KBM-7 (cell line): ENCODE measurements at places on chromosomes 1 and 21.

DNA sequence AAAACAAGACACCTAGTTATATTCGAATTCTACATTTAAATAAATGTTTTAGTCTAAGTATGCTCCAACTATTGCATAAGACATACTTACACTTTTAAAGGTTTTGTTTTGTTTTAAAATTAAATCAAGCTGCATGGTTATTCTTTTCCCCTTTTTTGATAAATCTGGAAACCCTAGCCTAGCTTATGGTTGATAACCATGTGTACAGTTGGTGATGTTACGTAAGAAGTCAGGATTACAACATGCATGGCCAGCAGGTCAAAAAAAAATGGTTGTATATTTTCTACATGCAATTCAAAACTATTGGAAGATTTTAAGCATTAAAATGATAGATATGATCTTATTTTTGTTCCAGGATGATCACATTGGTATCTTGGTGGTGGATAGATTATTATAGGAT, 1600.6 kb downstream of the PLA2G4A start:
- no peak for DNase-seq

- no peak for DNase-seq
Measured at GRCh38 chr1:78104322-78104721, 58.6 kb downstream of the GIPC2 start.

DNA sequence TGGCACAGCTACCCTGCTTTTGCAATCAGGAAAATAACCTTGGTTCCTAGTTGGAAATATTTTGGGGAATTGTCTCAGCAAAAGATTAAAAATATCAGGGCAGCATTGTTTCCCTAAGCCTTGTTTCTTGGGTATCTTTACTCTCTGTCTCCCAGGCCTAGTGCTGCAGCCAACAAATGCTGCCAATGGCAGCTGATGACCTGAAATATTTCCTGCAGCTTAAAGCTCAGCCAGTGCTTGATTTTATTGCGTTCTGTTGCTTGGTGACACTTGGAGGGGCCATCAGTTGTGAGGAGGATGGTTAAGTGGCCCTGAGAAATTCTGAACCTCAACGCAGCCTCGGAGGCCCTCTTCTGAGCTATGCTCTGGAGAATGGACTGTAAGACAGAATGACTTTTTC, 59.4 kb upstream of the B3GALT5 start:
- DNase-seq = no peak

- no peak for DNase-seq
Measured at GRCh38 chr1:79215311-79215710, 208.8 kb upstream of the ADGRL4 start.

GRCh38 chr1:100936194-100936967, 40.5 kb downstream of the SLC30A7 start:
- no peak for DNase-seq

DNA sequence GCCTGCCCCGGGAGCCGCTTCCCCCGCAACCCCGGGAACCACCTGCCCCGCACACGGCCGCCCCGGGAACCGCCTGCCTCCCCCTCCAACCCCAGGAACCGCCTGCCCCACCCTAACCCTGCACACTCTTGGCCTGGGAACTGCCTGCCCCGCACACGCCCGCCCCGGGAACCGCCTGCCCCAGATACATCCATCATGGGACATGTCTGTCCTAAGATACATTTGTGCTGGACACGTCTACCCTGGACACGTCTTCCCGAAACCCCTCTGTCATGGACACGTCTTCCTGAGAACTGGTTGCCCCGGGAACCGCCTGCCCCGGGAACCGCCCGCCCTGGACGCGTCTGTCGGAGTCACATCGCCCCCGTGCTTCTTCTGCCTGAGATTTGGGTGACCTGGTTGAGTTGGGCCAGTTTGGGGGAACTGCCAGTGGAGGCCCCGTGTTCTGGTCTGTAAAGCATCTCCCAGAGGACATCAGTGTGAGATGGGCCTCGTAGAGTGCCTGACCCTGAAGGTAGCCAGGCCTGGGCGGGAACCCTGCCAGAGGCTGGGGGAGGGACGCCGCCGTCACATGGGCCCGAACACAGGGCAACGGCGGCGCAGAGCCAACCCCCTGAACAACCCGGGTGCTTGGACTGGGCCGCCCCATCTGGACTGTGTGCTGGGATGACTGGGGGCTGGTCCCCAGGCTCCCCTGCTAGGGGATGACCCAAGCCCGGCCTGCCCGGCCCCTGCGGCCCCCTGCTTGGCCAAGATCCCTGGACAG, 3.6 kb downstream of the PERM1 start:
- no peak for DNase-seq

DNA sequence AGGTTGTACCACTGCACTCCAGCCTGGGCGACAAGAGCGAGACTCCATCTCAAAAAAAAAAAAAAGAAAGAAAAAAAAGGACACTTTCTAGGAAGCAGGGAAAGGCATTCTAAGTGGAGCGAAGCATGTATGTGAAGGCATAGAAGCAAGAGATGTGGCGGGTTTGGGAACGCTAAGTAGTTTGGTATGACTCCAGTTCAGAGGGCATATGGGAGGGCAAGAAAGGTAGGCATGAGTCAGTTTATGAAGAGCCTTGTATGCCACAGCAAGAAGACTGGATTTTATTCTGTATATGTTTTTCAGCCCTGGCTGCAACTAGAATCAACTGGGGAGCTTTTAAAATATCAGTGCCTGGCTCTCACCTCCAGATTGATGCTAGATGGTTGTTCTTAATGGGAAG, 4.4 kb upstream of the ELOVL1 start:
- no peak for DNase-seq

GRCh38 chr1:210117681-210118170, 114.9 kb upstream of the SERTAD4 start:
- no peak for DNase-seq

GRCh38 chr1:6218375-6219164, 12.7 kb downstream of the RNF207 start:
- DNase-seq = no peak

GRCh38 chr21:36165356-36165755, 8.7 kb downstream of the DOP1B start:
- no peak for DNase-seq

DNA sequence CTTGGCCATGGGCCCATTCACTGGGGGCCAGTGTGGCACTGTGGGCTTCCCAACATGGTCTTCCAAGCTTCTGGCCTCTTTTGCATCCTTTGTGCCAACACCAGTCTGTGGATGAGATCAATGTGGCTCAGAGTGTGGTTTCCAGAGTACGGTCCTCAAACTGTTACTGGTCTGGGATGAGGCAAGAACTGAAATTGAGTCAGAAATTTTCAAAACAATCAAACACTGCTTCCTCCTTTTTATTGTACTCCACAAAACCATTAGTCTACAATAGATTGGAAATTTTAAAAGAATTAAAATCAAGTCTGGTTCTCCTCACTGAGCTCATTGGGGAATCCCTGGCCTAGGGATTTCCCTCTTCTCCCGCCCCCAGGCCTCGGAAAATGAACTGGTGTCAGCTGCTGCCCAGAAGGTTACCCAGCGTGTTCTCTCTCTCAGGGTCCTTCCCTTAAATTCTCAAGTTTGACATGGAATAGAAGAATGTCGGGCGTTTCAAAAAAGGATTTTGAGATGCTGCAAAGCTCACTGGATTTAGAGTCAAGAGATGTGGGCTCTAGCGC, 222.0 kb downstream of the SDCCAG8 start:
- DNase-seq = no peak

DNA sequence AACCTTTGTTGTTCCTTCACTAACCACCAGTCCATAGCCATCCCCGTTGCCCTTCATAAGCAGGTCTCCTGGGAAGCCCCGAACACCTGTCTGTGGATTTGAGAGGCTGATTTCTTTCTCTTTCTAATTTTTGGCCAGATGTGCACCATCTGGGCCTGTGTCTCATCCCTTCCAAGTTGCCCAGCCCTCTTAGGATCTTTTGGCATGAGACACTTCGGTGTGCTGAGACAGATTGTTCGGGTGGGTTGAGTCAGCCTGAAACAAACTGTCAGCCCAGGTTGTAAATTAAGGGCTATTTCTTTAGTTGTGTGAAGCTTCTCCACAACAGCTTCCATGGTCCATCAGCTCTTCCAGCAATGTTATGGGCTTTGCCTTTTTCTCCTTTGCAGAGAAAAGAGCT, 1.4 kb upstream of the DNAJC11 start:
- DNase-seq = no peak

DNA sequence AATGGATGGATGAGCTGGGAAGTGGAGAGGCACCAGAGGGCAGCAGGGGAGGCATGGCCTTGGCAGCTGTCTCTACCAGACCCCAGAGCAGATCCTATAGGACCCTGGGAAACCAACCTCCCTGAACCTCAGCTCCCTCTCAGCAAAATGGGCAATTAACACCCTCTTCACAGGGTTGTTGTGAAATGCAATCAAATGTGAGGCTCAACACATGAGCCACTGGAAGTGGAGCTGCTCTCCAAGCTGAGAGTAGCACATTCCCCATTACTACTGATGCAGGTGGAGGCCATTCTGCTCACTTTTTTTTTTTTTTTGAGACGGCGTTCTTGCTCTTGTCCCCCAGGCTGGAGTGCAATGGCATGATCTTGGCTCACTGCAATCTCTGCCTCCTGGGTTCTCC, 6.5 kb upstream of the SYNC start:
- DNase-seq = no peak

GRCh38 chr1:49102752-49103151, 326.1 kb upstream of the BEND5 start:
- DNase-seq = no peak

GRCh38 chr1:86114236-86114635, 42.3 kb downstream of the COL24A1 start:
- no peak for DNase-seq

GRCh38 chr1:202501281-202501680, 152.8 kb downstream of the PPP1R12B start:
- peak; percentile 59 for DNase-seq

- DNase-seq = no peak
Measured at GRCh38 chr1:5458248-5458647, 534.0 kb downstream of the NPHP4 start.

DNA sequence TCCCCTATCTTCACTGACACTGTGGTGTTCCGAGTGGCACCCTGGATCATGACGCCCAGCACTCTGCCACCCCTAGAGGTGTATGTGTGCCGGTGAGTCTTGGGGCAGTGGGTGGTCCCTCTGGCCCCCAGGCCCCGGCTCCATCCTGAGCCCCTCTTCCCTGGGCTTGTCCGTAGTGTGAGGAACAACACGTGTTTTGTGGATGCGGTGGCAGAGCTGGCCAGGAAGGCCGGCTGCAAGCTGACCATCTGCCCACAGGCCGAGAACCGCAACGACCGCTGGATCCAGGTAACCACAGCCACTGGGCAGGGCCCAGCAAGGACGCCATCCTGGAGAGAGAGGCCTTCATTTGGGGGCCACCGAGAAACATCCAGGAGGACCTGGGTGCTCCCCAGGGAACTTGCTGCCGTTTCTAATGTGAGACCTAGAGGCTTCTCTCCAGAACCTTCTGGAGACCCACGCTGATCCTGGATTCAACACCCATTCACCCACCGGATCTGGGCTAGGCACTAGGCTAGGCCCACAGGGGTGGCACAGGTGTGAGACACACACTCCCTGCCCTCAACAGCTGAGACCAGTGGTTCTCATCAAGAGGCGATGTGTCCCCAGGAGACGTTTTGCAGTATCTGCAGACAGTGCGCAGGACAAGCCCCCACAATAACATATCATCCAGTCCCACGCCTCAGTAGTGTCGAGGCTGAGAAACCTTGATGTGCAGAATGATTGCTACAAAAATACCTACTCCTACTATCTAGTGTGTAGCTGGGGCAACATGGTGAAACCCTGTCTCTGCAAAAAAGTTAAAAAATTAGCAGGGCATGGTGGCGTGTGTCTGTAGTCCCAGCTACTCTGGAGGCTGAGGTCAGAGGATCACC, 22.2 kb downstream of the PADI3 start:
- DNase-seq = no peak

- DNase-seq = no peak
Measured at GRCh38 chr1:12461754-12462153, 156.3 kb downstream of the DHRS3 start.

DNA sequence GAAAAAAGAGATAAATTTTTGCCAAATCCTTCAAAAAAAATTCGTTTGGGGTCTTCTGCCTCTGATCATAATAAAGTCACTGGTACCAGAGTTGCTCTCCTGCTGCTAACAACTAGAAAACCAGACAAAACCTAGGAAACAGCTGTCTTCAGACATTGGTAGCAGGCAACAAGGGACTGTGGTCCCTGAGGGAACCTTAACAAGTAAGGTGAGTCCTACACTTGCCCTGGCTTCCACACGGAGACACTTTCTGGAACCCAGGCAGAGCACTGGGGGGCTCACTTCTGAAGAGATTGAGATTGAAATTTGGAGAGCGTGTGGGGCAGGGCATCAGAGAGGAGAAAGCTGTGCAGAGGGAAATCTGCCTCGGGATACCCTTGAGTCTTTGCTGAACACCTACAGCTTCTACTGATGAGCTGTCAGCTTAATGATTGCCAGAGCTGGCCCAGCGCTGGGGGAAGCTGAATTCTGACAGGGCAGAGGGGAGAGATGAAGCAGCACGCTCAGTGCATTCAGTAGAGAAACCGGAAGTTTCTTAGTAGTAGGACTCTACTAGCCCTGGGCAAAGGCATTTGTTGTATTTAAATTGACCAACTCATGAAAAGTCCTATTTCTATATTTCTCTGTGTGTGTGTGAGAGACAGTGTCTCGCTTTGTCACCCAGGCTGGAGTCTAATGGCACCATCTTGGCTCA, 18.5 kb upstream of the FAM89A start:
- DNase-seq = no peak

DNA sequence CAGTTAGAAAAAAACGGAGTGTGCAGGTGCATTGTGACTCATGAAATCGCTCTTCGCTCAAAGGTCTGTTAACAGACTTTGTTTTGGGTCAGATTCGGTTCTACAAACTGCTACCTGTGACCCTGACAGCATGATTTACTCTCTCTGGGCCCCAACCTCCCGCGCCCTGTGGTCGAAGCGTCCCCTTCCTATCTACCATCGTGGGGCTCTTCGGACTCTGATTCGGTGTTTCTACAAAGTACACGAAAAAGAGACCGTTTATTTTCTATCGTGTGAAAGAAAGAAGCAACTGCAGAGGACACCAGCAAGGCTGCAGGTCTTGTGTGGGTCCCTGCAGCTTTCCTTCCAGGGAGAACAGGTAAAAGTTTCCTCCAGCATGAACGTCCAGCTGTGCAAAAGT, 29.4 kb upstream of the SLC19A1 start:
- no peak for DNase-seq

DNA sequence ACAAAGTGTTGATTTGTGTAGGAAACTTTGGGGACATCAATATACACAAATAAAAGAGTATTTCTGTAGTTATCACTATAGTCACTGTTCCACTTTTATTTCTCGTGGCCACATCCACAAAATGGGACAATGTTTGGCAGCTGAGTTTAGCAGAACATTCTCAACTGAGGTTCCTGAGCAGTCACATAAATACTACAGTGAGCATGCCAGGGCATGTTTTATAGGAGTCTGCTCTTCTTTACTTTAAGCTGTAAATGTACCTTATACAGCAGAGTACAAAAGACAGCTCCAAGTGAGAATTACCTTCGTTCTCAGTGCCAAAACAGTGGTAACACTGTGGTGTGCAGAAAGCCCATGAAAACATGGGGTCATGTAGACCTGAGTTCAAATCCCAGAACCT, 5.0 kb downstream of the BTG3 start:
- DNase-seq = no peak

GRCh38 chr1:247212012-247212411, 40.2 kb upstream of the ZNF124 start:
- DNase-seq = no peak
